Kidney (tissue), 22 donors: ENCODE measurements at places on chromosomes 6 and 20.

GRCh38 chr20:3276680-3277015 is 37.7 kb upstream of the SLC4A11 start:
- no peak overlapping the region for H3K27ac ChIP-seq
- H3K36me3 ChIP-seq = peaks cover 7% of the 10 kb centered on the region
- no peaks in the 10 kb centered on the region for H3K27me3 ChIP-seq
- no peaks in the 10 kb centered on the region for H3K4me1 ChIP-seq
- no peak overlapping the region for H3K4me3 ChIP-seq
- DNase-seq = no peak

DNA sequence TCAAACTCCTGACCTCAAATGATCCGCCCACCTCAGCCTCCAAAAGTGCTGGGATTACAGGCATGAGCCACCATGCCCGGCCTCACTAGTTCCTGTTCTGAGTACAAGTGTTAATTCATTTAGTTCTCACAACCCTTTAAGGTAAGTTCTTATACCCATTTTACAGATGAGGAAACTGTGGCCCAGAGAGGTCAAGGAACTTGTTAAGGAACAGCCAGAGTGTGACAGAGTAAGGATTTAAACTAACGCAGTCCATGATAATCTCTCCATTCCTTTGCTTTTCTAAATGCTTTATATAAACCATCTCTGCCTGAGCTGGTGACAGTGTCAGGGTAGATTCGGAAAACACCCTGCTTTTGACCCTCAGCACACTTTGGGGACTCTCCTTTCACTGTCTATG is 13.3 kb downstream of the FITM2 start:
- H3K27ac ChIP-seq = no peak overlapping the region
- no peaks in the 10 kb centered on the region for H3K27me3 ChIP-seq
- no peaks in the 10 kb centered on the region for H3K4me1 ChIP-seq
- no peak for DNase-seq
- no peak overlapping the region for H3K4me3 ChIP-seq

DNA sequence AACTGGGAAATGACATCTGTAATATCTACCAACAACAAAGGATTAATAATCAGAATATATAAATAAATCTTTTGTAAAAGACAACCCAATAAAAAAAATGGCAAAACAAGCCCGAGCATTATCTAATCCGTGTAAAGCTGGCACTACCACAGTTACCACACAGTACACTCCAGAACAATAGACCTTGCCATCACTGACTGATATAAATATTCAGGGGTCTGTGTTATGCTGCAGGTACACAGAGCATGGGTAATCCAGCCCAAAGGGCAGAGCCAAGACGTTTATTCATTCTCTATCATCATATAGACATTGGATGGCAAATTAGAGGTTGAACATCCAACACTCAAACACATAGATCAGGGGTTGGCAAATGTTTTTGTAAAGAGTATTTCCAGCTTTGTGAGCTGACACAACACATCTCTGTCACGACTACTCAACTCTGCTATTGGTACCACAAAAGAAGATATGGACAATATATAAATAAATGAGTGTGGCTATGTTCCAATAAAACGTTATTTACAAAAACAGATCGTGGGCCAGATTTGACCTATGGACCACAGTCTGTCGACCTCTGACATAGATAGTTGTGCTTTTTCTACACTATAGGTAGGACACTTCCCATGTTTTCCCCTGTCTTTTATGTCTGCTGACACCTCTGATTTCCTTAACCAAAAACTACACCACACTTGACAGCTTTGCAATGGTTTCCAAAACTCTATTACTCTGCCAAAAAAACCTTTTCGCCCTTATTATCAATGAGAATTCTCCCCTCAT is 4.5 kb downstream of the NCOA6 start:
- H3K4me1 ChIP-seq = peaks cover 5% of the 10 kb centered on the region
- no peak overlapping the region for H3K27ac ChIP-seq
- no peaks in the 10 kb centered on the region for H3K36me3 ChIP-seq
- H3K27me3 ChIP-seq = no peaks in the 10 kb centered on the region
- H3K4me3 ChIP-seq = no peak overlapping the region

GRCh38 chr20:58810116-58810878 is 40.4 kb downstream of the GNAS-AS1 start:
- H3K27ac ChIP-seq = no peak overlapping the region
- no peaks in the 10 kb centered on the region for H3K36me3 ChIP-seq
- H3K4me3 ChIP-seq = no peak overlapping the region
- no peaks in the 10 kb centered on the region for H3K4me1 ChIP-seq

- peaks cover 27% of the 10 kb centered on the region for H3K4me1 ChIP-seq
- peak overlapping the region; percentile 91 for H3K4me3 ChIP-seq
- peak; percentile 46 for DNase-seq
- peak overlapping the region; percentile 98 for H3K27ac ChIP-seq
- H3K36me3 ChIP-seq = peaks cover 13% of the 10 kb centered on the region
Measured at GRCh38 chr6:32188381-32189068, 1.5 kb downstream of the PBX2 start.

- peak within 1 kb of the TSS; percentile 76 for H3K27ac ChIP-seq
- peaks cover 22% of the 10 kb centered on the region for H3K4me1 ChIP-seq
- peak; percentile 99 for DNase-seq
- H3K27me3 ChIP-seq = no peaks in the 10 kb centered on the region
- H3K4me3 ChIP-seq = peak within 1 kb of the TSS; percentile 34
- no peaks in the 10 kb centered on the region for H3K36me3 ChIP-seq
Measured at GRCh38 chr20:35615667-35616464, at the start of gene SPAG4. Gene SPAG4 (plus strand): TSS chr20:35615829. CDS start chr20:35616004, 175 bp downstream.
